ENCODE measurements at places on chromosomes 1 and 21. TPM values are rescaled to one million over a fixed set of nuclear protein-coding genes. Genes with fewer than 3 reads are reported as not detected.

Gene KRTAP12-2
- not detected for total RNA-seq

Gene C21orf91
- 8.9 TPM for total RNA-seq

Gene G0S2
- total RNA-seq, result 17.6 TPM

Gene BNIPL
- under 0.01 TPM for total RNA-seq

Gene HAO2
- total RNA-seq, result not detected

Gene SPATA46
- total RNA-seq, result not detected

Gene FBXO2
- 1.3 TPM for total RNA-seq

Gene SGIP1
- 34.6 TPM for total RNA-seq

Gene PGBD5
- total RNA-seq, result 1.7 TPM

Gene PTAFR
- 0.15 TPM for total RNA-seq
